ENCODE measurements at places on chromosomes 6 and 20.

DNA sequence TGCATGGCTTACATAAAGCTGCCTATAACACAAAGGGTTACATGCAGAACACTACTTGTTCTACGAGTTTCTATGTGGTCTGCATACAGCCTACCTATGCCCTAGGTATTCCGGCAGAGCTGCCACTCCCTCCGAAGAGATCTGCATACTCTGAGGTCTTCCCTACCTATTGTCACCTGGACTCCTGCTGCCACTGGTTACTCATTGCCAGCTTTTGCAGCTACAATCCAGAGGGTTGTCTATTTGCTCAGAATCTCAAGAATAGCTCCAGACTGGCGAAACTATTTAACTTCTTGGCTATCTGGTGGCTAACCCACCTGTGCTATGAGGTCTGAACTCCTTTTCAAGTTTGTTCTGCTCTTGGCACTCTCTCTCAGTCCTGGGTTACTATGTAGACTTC, 323.3 kb downstream of the BMP2 start:
- DNase-seq, result no peak

- DNase-seq, result no peak
Observed at GRCh38 chr20:31998246-31998645, 12.0 kb upstream of the CCM2L start.

- no peak for DNase-seq
Observed at GRCh38 chr6:3908961-3909360, 59.8 kb downstream of the FAM50B start.

DNA sequence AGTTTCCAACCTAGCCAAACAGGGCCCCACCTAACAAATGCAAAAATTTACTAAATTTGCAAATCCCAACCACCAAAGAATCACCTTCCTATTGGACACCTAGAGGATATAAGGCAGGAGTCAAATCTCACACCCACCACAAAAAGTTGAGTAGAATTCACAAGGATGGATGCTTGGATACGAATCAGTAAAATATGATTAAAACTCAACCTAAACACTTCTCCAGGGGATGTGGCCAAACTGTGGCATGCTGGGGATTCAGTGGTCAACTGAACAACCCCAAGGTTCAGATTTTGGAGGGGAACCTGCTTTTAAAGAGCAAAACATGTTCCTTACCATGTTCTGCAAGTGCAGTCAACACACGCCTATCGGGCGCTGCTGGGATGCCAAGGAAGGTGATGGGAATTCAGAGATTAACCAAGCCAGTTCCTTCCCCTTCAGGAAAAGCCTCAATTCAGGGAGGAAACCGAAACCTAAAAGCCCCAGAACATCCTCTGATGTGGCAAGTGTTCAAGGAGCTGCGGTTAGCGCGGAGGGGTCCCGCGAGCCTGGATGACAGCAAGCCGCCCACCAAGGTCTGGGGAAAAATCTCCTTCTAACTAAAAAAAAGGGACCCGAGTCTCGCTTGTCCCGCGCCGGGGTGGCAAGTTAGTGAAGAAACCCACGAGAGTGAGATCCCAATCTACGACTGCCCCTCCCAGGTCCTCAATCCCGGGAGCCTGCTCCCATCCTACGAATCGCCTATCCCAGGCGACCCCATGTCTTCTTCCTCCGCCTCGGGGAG, 902 bp downstream of the SAMHD1 start:
- DNase-seq, result peak; percentile 56

DNA sequence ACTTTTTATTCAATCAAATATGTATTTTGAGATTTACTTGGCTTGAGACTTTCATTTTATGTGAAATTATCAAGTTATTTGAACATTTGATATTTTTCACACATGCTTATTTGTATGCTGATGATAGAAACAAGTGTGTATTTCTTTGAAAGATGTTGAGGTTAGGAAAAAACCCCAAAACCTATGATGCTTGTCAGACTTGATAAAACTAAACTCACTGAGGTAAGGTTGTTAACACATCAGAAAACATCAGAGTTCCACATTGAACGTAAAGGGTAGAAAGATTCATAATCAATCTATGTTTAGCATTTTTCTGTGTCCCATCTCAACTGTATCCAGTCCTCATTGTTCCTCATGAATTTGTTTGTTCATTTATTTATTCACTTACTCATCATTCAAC, 12.2 kb downstream of the SF3B5 start:
- no peak for DNase-seq

GRCh38 chr6:10794239-10794638, 44.1 kb downstream of the MAK start:
- no peak for DNase-seq
